ENCODE measurements at places on chromosomes 4 and X. TPM values are rescaled to one million over a fixed set of nuclear protein-coding genes. Genes with fewer than 3 reads are reported as not detected.

The SORCS2 gene
- not detected for total RNA-seq

The ARL13A gene
- not detected for total RNA-seq

The SPON2 gene
- total RNA-seq, result 14.7 TPM

The ENPP6 gene
- 0.87 TPM for total RNA-seq

The CTPS2 gene
- total RNA-seq, result 4.6 TPM

The APBB2 gene
- total RNA-seq, result 0.57 TPM

The CTSO gene
- total RNA-seq, result 2.3 TPM

Data from activated CD8-positive, alpha-beta T cell treated with anti-CD3 and anti-CD28 coated beads, Interleukin-2, amount 10 ng/mL, durations not matched to agents 7 days and 5 days (primary cell).